Endothelial cell of coronary artery (primary cell): ENCODE measurements at places on chromosomes 2 and 18. TPM values are rescaled to one million over a fixed set of nuclear protein-coding genes. Genes with fewer than 3 reads are reported as not detected.

SERPINB13 gene
- total RNA-seq: not detected in 2 replicates

RAD51AP2 gene
- total RNA-seq: not detected in 2 replicates

UGT1A1 gene
- total RNA-seq: not detected in 2 replicates

M1AP gene
- total RNA-seq: not detected in 2 replicates

FLACC1 gene
- 0.36 and 1.0 TPM in 2 replicates for total RNA-seq

HOXD3 gene
- total RNA-seq: 0.54 and 2.4 TPM in 2 replicates

DSG2 gene
- under 0.01 TPM in 2 replicates for total RNA-seq

GPR75 gene
- total RNA-seq: 0.99 and 1.3 TPM in 2 replicates

RUFY4 gene
- not detected in 2 replicates for total RNA-seq

ZBTB7C gene
- total RNA-seq: not detected in 2 replicates

CXCR1 gene
- total RNA-seq: not detected in 2 replicates

GREB1 gene
- total RNA-seq: 0.09 TPM in 2 replicates

POTEJ gene
- 0.09 TPM in 2 replicates for total RNA-seq

MPP4 gene
- 7.4 and 8.9 TPM in 2 replicates for total RNA-seq

KYNU gene
- total RNA-seq: not detected in 2 replicates

IER3IP1 gene
- 51.3 and 53.6 TPM in 2 replicates for total RNA-seq

POTEI gene
- 0.09 TPM in 2 replicates for total RNA-seq

PRSS56 gene
- not detected in 2 replicates for total RNA-seq

SDC1 gene
- total RNA-seq: 0.47 and 1.5 TPM in 2 replicates

SP140 gene
- 0.28 TPM in 1 of 2 replicates, not detected in the other for total RNA-seq

DHRS9 gene
- total RNA-seq: under 0.01 and 17.0 TPM in 2 replicates
